WERI-Rb-1 (cell line): ENCODE measurements at places on chromosomes 5 and 9.

GRCh38 chr9:133098104-133098754, 22.8 kb downstream of the RALGDS start:
- DNase-seq, result no peak

GRCh38 chr5:150120617-150121447, 34.5 kb upstream of the CSF1R start:
- no peak for DNase-seq

GRCh38 chr9:136910901-136911245, 24.6 kb downstream of the TRAF2 start:
- DNase-seq, result no peak

GRCh38 chr9:91163773-91164471, 197.8 kb downstream of the AUH start:
- DNase-seq, result no peak

DNA sequence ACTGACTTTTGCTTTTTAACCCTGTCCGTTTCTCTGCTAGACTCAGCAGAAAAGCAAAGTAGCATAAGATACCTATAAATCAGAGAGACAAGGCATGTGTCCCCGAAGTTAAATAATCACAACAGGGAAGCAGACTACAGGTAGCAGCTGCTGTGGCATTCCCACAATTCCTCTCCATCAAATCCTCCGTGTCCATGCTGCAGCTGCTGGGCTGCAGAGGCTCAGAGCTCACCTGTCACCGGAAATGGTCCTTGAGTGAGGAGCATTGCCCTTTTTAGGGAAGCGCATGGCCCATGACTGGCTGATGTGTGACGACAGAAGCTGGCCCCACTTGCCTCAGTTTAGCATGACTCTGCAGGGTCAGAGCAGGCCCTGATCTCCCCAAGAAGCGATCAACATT, 125.0 kb downstream of the MSX2 start:
- DNase-seq, result no peak

DNA sequence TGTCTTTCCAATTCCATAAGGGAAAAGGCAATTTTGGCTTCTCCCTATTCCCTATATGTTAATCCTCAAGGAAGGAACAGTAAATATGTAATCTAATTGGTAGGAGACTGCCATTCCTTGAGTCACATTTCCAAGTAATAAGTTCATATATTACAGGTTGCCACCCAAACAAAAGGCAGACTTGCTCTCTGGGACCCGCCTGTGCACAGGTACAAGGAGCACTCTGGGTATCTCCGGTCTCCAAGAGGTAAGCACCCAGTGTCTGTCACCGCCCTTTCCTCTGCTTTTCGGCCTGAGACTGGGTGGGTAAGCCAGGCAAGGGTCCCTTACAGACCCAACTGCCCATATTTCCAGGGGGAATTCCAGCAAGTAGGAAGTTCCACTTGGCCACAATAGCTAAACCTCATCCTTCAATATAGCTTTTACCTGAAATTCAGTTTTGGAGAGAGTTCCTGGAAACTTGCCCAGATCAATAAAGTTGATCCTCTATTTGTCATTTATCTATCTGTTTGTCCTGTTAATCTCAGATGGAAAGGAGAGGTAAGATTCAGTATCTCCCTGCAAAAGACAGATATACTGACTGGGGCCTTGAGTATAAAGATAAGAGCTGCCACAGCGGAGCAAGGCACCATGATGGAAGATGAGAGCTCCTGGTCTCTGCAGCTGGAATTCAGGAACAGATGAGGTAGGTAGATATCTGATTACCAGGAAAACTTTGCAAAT, 81.8 kb downstream of the SUSD1 start:
- no peak for DNase-seq

- DNase-seq, result no peak
Measured at GRCh38 chr9:114880291-114880745, 50.1 kb downstream of the TNFSF8 start.

- no peak for DNase-seq
Measured at GRCh38 chr5:60842871-60843385, 1.1 kb downstream of the ELOVL7 start.

DNA sequence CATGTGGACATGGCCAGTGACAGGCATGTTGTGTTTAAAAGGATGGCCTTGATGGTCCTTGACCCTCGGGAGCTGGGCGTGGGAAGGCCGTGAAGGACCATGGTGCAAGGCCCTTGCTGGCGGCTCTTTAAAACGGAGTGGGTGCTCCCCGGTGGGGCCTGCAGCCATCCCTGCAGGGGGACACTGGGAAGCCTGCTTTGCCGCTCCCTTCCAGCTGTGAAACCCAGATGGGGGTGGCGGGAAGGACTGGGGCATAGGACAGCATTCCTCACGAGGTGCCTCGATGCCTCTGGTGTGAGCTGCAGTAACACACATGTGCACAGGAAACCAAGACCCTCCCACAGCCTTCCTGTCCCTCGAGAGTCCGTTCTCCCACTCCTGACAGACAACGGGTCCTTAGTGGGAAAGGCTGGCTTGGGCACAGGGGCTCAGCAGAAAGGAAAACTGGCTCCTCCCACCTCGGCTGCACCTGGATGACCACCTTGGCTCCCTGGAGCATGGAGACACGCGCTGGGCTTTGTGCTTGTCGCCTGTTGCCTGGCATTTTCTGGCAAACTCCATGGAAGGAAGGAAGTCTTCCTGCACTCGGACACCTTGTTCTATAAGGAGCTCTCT, 30.3 kb upstream of the IRX4 start:
- no peak for DNase-seq

DNA sequence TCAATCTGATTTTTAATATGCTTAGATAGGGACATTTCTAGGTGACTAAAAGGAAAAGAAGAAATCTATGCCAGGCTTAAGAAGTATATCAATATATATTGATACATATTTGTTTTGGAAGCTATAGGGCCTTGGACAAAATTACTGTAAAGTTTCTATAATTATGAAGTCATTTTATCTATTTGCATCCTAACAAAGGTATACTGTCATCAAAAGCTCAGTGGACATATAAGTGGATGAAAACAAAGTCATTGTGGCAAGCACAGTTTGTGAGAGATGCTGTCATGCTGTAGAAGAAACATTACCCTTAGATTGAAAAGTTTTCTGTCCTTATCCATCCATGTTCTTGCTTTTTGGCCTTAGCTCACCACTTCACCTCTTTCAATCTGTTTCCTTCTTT, 140.3 kb upstream of the SPEF2 start:
- no peak for DNase-seq

- DNase-seq, result no peak
Measured at GRCh38 chr5:121748686-121749085, 103.0 kb upstream of the FTMT start.

DNA sequence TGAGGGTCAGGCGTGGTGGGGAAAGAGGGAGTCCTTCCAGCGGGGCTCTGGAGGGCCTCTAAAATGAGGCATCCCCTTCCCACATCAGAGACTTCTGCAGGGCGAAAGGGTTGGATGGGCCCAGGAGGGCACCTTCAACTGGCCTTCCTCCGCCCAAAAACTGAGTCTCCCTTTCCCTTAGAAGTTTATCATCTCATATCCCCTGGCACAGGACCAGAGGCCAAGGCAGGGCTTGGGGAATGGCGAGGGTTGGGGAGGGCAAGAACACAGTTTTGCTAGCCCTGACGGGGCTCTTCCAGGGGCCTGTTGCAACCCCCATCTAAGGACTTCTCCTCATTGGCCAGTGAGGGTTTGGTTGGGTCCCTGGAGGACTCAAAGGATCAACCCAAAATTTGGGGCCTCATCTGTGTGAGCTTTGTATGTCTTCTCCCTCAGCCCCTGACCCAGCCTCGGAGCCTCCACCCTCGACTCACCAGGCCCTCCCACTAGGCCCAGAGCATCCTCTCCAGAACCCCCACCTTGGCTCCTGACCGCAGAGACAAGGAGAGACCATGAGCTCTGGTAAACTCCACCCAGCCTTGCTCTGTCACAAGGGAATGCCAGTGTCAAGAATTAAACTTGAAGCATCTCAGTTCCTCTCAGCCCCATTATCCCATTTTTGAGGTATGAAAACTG, 24.1 kb downstream of the AQP7 start:
- DNase-seq, result no peak

DNA sequence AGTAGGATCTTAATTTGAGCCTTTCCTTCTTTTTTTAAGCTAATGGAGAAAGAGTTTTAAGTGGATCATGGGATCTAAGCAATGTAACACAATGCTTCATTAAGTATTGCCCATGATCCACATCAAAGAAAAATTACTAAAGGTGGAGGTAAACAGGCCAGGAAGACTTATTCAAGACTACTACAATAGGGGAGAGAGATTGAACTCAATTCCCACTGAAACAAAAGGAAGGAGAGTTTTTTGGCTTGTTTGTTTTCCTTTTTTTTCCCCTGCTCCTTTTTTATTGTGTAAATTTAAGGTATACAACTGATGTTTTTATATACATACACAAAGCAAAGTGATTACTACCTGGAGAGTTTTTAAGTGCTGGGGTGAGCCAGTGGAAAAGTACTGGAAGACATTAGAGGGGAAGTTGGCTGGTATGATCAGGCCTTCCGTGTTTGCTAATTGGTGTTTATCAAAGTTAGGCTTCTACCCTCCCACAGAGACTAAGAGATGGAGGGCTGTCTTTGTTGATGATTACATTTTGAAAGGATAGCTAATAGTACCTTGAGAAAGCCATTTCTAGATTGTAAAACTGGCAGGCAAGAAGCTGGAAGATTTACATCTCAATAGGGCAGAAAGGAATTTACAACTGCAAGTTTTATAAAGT, 262.7 kb downstream of the CHSY3 start:
- no peak for DNase-seq

GRCh38 chr9:77015327-77016048, 4.0 kb upstream of the FOXB2 start:
- no peak for DNase-seq

- DNase-seq, result no peak
Measured at GRCh38 chr9:72728031-72728770, 206.8 kb downstream of the TMC1 start.
